CD14-positive monocyte (primary cell): ENCODE measurements at places on chromosomes 1 and 21. TPM values are rescaled to one million over a fixed set of nuclear protein-coding genes. Genes with fewer than 3 reads are reported as not detected.

- no peak for DNase-seq
These were observed 98.4 kb downstream of the MAGI3 start for GRCh38 chr1:113488576-113489177.

- no peak for DNase-seq
These were observed 27.0 kb upstream of the SERBP1 start for GRCh38 chr1:67457247-67457646.

DNA sequence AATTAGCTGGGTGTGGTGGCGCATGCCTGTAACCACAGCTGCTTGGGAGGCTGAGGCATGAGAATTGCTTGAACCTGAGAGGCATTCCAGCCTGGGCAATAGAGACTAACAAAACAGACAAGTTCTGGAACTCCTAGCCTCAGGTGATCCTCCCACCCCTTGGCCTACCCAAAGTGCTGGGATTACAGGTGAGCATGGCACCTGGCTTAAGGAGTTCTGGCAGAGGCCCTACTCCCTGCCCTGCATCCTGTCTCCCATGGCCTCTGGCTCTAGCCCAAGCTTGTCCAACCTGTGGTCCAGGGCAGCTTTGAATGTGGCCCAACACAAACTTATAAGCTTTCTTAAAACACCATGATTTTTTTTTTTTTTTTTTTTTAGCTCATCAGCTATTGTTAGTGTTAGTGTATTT, 20.4 kb downstream of the TOMM20 start:
- DNase-seq = no peak

- DNase-seq = peak; percentile 47
These were observed 130.6 kb downstream of the PLPP3 start for GRCh38 chr1:56448529-56449300.

FAM72C gene
- polyA plus RNA-seq = 0.31 TPM
